Choroid plexus epithelial cell (primary cell): ENCODE measurements at places on chromosomes 12 and 14.

GRCh38 chr14:74569806-74570591 is 42.0 kb downstream of the LTBP2 start:
- peak; percentile 32 for DNase-seq

DNA sequence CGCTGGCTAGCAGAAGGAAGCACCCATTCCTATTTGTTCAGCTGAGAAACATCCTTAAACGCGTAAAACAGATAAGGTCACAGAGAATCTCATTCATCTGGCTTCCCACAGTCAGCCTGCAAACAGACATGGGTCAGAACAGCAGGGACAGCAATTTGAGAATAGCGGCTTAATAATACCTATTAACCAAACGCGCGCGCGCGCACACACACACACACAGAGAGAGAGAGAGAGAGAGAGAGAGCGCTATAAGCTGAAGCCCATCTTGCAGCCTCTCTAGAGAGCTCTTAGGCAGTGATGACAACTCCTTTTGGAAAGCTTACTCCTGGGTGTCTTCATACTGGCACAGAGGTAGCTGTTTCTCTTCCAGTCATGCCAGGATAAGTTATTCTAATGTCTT is 26.4 kb downstream of the TMEM132D start:
- DNase-seq, result no peak

- DNase-seq, result no peak
Observed at GRCh38 chr14:94686511-94687160, 74.4 kb downstream of the SERPINA3 start.

- no peak for DNase-seq
Observed at GRCh38 chr12:105225505-105226015, 10.4 kb downstream of the APPL2 start.

DNA sequence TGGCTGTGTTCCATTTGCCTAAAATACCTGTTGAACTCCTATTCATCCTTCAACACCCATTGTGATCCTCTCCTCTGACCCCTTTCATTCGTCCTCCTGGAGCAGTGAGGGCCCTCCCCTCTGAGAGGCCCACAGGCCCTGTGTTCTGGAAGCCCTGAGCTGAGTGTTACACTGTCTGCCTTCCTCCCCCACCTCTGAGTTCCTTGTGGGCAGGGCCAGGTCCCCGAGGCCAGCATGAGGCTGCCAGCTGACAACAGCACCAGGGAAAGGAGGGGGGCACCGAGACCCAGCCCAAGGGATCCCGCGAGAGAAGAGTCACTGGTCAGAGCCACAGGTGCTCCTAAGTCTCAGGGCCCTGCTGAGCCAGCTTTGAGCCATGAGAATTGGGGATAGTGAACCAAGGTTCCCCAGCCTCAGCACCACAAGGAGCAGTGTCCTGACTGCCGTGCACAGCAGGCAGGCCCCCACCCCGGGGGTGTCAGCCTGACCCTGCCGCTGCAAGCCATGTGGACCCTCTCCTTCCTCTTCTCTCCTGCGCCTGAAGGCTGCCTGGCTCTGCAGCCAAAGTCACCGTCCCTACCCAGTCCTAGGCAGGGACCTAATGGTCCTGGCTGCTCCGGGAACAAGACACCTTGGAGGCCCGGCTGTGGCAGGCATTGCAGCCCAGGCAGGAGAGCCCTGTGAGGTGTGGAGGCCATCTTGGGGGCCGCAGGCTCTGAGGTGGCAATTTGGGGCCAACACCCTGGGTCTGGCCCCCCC is 52.5 kb downstream of the BEGAIN start:
- DNase-seq, result no peak

DNA sequence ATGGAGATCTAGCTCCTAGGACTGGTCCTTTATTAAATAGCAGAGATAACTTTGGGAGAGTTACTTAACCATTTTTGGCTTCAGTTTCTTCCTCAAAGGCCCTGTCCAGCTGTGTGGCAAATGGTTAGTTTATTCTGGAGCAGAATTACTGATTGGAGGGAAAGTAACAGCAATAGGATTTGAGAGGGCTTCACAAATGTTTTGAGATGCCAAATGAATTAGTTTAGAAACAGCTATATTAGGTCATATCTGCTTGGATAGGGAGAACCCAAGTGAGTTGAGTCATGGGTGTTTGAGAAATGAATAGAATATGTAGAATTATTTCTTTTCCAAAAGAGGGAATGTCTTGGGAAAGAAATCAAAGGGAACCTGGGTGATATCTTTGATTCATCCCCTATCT is 17.5 kb downstream of the RASSF3 start:
- peak; percentile 83 for DNase-seq

DNA sequence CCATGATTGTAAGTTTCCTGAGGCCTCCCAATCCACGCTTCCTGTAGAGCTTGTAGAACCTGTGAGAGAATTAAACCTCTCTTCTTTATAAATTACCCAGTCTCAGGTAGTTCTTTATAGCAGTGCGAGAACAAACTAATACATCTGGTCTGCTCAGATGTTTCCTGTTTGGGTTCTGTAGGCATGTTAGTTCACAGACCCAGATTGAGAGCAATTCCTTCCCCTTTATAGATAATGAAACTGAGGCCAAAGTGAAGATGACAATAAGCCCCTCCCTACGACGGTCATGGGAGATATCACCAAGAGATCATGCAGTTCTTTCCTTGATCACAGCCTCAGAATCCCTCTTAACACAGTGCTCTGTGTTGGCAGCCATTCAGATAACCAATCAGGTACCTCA is 76.5 kb upstream of the CLMN start:
- DNase-seq, result no peak

DNA sequence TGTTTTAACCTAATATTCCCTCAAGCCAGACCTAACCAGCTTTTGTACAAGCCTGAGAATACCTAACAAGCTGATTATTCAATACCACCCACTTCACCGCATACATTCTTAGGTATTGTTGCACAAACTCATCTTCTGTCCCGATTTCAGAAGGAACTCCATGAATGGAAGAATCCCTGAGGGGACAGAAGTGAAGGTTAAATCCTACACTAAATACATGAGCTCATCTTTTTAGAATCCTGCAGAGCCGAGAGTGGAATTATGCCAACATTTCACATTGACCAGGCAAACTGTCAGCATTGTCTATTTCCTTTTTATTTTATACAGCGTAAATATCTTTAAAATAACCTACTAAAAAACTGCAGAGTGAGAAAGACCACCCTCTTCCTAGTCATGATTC is 140.7 kb upstream of the PRICKLE1 start:
- peak; percentile 71 for DNase-seq

GRCh38 chr12:118436002-118436730 is 59.8 kb downstream of the SUDS3 start:
- no peak for DNase-seq

DNA sequence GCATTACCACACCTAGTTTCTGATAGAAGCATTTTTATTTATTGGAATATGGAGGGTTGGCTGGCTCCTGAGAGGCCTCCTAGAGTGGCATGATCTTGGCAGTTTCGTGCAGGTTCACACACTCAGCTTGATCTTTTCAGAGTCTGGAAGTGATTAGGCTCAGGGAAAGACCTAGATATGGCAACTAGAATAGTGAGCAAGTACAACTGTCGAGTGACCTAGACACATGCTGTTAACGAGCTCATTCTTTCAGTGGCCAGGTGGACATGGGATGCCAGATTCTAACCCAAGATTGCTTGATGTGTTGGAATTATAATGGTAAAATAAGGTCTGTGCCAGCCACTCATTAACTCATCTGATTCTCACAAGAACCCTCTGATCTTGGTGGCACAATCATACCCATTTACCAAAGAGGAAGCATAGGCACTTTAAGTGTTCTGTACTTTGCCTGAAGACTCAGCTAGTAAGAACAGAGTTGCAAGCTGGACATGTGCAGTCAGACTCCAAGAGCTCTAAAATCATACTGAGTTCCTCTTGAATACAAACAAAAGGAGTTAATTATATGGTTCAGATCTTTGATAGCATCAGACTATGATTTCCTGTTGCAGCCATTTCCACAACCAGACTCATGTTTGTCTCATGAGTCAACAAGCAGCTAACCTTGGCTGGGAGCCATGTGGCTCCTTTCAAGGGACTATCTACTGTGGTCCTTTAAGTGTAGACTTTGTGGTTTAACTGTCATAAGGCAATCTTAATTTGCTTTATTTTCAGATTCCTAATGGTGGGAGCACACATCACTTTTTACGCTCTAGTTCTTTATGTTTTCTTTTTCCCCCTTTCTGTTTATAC is 144.2 kb downstream of the PLEKHA5 start:
- DNase-seq, result peak; percentile 98

GRCh38 chr12:125203145-125203765 is 138.0 kb downstream of the AACS start:
- DNase-seq, result peak; percentile 40
